Cardiac muscle cell (in vitro differentiated cells and primary cell): ENCODE measurements at places on chromosomes 5 and 9.
A peak's percentile ranks its signal among the peaks of the same experiment; 100 is the strongest.

DNA sequence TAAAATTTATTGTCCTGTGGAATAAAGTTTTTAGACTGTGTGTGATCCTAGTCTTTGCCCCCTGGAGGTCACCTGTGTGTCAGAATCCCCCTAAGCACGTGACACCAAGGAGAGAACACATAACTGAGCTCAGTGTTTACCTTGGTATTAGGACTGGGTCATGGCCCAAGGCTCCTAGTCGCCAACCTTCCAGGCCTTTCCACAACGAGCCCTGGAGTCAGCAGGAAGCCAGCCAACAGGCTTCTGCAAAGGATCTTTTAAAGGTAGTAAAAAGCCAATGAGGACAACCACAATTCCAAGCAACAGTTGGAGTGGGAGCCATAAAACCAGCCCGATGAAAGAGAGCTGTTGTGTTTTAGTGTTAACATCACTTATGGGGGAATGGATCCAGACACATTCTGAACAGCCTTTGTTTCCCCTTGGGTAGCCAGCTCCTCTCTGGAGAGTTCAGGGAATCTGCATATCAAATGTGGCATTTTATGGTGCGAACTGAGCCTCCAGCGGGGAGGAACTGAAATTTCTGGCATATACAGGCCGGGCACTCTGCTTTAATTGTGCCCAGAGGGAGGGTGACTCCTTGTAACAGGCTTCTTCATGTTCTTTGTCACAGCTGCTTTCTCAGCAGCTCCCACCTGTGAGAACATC, 239.9 kb downstream of the FSTL4 start:
- no peak for DNase-seq

- DNase-seq = no peak
These were observed 11.3 kb downstream of the IL4 start for GRCh38 chr5:132684922-132685720.

GRCh38 chr5:95317687-95318086, 32.8 kb upstream of the MCTP1 start:
- no peak for DNase-seq

- peak; percentile 90 for DNase-seq
These were observed 47.4 kb downstream of the VAV2 start for GRCh38 chr9:133944746-133945135.

DNA sequence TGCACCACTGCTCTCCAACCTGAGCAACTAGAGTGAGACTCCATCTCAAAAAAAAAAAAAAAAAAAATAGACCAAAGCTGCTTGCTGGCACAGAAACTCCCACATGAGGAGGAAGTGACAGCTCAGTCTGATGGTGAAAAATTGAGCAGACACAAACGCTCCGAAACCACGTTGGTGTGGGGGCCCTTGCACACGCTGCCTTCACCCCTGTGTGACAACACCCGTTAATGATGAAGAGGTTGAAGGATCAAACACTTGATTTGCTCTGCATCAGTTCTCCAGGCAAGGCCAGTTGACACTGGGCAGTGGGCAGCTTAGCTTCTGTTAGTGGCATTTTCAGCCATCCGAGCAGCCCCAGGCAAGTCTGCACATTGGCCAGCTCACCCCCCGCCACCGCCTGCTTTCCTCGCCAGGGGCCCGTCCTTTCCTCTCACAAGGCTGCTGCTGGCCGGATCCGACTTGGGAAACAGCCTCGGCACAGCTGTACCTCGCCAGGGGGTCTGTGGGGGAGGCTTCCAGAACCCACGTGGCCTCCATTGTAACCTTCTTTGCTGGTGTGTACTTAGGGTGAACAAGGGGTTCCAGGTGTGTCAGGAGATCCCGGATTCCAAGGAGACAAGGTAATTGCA, 79.8 kb downstream of the COL27A1 start:
- no peak for DNase-seq

GRCh38 chr5:108560581-108560980, 178.7 kb upstream of the FBXL17 start:
- peak; percentile 57 for DNase-seq

DNA sequence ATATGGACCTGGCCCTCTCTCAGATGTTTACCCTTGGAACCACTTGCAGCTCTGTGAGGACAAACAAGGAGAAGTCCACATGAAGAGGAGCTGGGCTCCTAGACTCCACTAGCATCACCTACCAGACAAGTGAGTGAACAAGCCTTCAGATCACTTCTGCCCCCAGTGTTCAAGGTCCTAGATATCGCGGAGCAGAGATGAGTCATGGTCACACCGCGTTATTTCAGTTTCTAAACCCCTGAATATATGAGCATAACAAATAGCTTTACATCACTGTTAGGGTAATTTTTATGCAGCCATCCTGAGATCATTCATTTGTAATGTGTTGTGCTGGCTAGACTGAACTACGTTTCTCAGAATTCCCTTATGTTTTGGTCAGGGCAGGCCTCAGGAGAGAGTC, 77.0 kb upstream of the DAP start:
- no peak for DNase-seq

DNA sequence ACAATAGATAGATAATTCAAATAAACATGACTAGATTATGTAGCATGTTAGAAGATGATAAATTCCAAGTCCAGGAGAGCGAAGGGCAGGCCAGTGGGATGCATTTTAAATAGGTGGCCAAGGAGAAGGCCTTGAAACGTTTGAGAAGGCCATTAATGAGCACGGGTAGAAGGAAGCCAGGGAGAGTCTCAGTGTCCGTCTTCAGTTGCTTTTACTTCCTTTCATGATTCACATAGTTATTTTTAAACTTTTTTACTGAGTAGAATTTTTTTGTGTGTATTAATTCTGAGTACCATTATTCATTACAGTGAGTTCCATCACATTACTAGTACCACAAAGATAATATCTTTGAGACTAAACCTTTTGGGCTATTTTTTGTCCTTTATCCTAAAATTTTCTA, 259.2 kb downstream of the ARRDC3 start:
- DNase-seq = no peak

GRCh38 chr5:7851617-7852289, 820 bp upstream of the CFAP90 start:
- no peak for DNase-seq

DNA sequence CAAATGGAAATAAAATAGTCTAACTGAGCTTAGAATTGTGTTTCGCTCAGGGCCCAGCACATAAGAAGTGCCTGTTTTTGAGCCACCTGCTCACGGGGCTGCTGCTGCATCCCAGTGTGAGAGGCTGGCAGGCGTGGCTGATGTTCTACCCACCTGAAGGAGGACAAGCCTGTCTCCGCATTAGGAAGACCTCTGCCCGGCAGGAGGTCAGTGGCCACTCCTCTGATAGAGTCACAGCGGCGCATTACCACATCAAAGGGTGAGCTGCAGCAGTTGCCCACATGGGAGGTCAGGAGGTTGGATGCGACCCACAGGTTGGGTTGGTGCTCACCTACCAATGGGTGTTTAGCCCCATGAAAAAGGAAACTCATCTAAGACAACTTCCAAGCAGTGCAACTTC, 3.7 kb upstream of the SLC6A7 start:
- DNase-seq = no peak

GRCh38 chr5:115180165-115180709, 10.5 kb upstream of the TRIM36 start:
- peak; percentile 70 for DNase-seq

GRCh38 chr9:37336150-37336549, 86.3 kb upstream of the GRHPR start:
- DNase-seq = no peak

- no peak for DNase-seq
These were observed 30.6 kb upstream of the ANKRD33B start for GRCh38 chr5:10533226-10533625.

DNA sequence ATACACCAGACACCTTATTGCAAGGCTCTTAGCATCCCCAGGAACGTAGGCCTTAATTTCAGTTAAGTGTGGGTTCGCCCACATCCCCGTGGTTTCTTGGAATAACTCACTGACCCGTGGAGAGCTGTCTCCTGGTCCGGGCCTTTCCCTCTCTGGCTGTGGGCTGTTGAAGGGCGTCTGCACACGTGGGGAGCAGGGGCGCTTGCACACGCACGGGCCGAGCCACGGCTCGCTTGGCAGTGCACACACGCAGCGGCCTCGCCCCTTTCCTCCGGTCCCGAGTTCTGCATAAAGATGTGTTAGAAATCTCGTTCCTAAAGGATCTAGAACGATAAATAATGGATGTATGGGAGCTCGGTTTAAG, 141.9 kb downstream of the PBX3 start:
- peak; percentile 42 for DNase-seq
